ENCODE measurements at places on chromosomes 4 and X.

- DNase-seq, result no peak
Observed at GRCh38 chrX:131677655-131678628, 134.1 kb downstream of the OR13H1 start.

DNA sequence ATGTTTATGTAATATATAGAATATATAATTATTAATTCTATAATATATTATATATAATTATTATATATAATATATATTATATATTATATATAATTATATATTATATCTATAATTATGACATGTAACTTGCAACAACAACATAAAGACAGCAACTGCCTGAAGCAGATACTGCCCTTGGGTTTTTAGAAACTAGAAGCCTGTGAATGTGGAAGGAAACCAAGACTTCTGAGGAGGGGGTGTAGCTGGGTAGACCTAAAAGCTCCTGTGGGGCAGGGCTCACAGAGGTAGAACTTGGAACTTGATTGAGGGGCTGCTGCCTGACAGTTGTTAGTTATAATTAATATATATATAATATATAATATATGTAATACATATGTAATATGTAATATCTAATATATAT is 167.2 kb upstream of the SLIT2 start:
- no peak for DNase-seq

GRCh38 chrX:46642145-46642544 is 68.6 kb downstream of the CHST7 start:
- no peak for DNase-seq

- DNase-seq, result no peak
Observed at GRCh38 chr4:41507291-41507947, 30.5 kb upstream of the LIMCH1 start.

DNA sequence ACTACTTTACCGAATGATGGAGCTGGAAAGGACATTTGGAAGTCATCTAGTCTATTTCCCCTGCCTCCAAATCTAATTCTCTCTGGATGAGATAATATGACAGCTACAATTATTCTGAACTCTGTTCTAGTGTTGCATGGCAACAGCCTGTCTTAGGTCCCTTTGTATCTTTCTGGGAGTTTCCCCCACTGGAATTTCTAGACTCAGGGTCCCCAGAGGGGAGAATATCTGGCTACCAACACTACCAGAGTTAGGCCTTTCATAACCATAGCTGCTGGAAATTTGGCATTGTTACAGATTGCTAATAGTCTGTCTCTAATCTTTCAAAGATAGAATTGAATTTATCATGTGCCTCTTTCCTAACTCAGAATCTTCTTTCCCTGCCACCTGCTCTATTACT is 4.5 kb downstream of the MSN start:
- no peak for DNase-seq

- DNase-seq, result no peak
Observed at GRCh38 chr4:184310171-184310567, 92.5 kb upstream of the ENPP6 start.

DNA sequence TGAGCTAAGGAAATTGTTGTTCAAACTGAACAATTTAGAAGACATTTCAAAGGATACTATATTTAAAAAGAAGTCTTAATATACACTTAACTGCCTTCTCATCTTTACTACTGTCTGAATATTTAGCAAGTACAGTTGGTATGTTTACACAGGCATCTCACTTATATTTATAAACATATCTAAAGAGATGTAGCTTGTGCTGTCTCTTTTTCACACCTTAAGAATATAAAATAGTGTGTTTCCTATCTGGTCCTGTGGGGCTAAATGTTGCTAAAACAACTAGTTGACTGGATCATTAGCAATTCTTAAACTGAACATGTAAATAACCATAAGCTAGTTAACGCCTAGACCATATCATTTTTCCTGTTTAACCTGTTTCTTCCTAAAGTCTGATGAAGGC is 336.3 kb downstream of the PPP3CA start:
- DNase-seq, result no peak

- no peak for DNase-seq
Observed at GRCh38 chr4:138199568-138200235, 42.4 kb downstream of the SLC7A11 start.

GRCh38 chr4:118397623-118397979 is 44.8 kb upstream of the PRSS12 start:
- DNase-seq, result no peak

GRCh38 chr4:174686826-174687225 is 142.2 kb downstream of the GLRA3 start:
- DNase-seq, result no peak

- DNase-seq, result no peak
Observed at GRCh38 chr4:81698538-81699296, 227.0 kb upstream of the RASGEF1B start.

- DNase-seq, result no peak
Observed at GRCh38 chrX:64977830-64978229, 1.6 kb upstream of the ZC4H2 start.

DNA sequence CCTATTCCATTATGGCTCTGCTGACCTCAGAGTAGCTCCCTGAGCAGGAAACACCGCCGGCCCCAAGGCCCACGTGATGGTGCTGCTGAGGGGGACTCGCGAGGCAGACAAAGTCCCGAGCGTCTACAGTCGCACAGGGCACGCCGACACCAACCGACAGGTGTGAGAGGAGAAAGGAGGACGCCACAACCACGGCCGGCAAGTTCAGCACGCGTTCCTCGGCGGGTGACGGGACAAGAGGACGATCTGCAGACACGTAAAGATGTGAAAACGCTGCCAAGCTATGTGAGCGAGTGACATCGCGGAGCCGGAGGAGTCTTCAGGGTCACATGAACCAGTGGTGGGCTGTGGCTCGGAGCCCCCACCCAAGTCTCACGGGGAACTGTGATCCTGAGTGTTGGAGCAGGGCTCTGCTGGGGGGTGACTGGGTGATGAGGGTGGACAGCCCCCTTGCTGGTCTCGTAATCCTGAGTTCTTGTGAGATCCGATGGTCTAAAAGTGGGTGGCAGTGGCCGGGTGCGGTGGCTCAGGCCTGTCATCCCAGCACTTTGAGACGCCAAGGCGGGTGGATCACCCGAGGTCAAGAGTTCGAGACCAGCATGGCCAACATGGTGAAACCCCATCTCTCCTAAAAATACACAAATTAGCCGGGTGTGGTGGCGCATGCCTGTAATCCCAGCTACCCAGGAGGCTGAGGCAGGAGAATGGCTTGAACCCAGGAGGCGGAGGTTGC is 34.0 kb downstream of the PPP2R3B start:
- no peak for DNase-seq
